ENCODE measurements at places on chromosomes 1 and 21.

DNA sequence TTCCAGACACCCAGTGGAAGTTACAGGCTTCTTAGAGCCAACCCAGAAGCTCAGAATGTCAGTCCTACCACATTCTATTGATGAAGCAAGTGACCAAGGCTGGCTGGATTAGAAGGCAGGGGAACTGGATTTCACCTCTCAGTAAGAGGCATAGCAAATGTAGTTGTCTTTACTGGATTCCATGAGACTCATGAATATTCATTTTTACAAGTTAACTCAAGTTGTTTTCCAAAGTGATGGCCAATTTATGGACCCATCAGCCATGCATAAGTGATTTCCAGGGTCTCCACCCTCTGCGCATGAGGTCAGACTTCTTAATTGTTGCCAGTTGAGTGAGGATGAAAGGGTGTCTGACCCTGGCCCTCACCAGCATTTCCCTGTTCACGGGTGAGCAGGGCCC lies 426.8 kb upstream of the VAMP3 start:
- no peak for DNase-seq

- no peak for DNase-seq
Observed at GRCh38 chr1:220093361-220094015, 444 bp upstream of the IARS2 start.

- DNase-seq: no peak
Observed at GRCh38 chr1:20063861-20064292, 6.1 kb upstream of the PLA2G5 start.

DNA sequence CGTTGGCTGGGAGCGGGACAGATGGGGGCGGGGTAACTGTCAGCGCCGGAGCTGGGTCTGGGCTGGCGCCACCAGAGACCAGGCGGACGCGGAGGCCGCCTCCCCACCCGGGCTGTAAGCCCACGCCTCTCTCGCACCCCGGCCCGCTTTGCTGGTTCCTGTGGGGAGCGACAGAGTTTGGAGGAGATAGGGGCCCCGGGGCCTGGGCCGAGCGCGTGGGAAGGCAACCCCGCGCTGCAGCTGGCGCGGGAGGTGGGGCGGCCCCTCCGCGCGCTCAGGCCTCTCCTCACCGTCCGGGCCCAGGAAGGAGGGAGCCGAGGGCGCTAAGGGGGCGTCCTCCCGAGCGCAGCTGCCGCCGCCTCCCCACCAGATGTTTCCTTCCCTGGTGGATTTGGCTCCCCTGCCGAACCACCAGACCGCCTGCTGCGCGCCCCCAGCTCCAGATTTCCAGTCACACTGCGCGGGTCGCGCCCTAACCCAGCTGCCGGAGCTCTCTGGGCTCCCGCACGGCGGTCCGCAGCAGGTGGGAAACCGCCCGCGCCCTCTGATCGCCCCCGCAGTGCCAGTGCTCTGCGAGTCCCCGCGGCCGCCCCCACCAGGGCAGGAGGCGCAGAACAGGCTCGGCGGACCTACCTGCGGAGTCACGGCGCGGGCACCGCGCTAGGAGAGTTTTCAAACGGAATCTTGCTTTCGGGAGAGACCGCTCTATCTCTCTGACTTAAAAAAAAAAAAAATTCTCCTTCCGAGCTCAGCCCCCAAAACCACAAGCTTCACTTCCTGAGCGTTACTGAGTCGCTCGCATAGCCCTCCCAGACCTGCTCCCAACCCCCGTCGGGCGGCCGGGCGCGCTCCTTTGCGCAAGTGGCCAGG lies 1.1 kb downstream of the GFI1 start:
- DNase-seq: no peak

DNA sequence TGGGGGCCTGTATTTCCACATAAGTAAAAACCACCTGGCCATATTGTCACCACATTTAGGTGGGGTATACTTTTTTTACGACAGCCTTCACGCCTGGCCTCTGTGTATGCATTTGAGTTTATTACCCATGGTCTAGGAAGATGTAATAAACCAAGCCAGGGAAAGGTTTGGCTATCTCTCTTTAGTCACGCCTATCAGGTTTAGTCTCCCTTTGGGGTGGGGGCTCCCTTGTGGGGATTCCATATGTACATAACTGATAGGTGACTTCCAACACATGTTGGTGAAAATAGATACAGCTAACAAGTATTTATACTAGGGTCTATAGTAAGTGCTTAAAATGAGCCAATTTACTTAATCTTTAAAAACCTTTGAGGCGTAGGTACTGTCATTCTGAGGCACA lies 4.2 kb downstream of the YBX1 start:
- DNase-seq: no peak

GRCh38 chr1:85058786-85059185 lies 10.5 kb upstream of the MCOLN3 start:
- no peak for DNase-seq

GRCh38 chr1:178464141-178464540 lies 32.6 kb downstream of the CLEC20A start:
- no peak for DNase-seq

GRCh38 chr21:30437010-30437565 lies 3.0 kb upstream of the KRTAP15-1 start:
- DNase-seq: no peak

DNA sequence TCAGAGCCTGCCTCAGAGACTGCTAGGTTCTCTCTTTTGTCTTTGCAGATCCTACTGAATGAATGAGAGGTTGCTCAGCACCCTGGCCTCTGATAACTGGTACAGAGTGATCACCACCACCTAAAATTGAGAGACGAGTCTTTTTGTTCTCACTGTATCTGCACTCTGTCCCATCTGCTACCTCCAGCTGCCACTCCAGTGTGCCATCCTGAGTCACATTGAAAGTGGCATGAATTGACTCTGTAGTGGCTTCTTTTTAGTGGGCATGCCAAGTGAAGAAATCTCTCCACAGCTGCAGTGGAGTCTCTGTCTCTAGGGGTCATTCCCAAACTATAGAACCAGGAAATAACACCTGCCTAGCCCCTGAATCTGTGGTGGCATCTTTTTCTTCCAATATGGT lies 14.7 kb downstream of the CAMK1G start:
- DNase-seq: no peak

DNA sequence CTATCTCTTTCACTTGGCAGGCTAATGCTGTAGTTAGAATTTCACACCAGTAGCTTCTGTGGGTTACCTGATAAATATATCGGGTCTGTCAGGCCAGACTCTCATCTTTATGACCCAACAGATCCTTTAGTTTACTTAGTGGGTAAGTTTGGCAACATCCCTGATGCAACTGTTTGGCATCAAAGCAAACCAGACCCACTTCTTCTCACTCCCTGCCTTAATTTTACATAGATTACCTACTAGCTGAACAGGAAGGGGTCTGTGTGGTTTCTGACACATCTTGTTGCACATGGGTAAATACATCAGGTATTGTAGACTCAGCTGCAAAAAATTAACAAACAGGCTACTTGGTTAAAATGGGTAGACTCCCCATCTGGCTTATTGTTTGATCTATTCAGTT lies 3.2 kb upstream of the GUK1 start:
- DNase-seq: no peak

DNA sequence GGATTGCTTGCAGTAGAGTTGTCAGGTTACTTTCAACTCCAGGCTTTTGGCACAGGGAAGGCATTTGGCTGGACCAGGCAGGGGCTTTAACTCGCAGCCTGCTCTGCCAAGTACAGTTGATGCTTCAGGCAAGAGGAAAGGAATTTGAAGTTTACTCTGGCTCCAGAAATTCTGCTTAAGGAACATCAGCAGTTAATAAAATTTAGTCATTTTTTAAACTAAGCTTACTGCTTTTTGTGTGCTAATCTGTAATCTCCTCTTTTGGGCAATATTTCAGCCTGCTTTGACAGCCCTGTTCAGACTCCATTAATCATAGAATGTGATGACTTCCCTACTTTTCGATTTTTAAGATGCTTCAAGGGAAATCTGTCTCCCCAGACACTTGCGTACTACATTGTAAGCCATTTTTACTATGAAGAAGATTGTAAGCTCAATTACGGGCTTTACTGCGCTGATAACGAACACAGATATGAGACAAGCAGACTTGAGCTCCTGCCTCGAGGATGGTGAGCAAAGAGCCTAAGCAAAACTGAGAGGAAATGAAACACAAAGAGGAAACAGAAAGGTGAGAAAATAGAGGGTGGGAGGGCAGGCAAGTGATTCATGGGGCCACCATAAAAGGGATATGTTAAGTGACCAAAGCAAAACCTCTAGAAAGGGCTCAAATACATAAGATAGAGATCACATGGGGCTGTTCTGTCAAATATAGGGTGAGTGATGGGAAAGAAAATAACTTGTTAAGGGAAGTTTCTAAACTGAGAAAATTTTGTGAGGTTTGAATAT lies 76.6 kb upstream of the VAV3 start:
- DNase-seq: no peak

DNA sequence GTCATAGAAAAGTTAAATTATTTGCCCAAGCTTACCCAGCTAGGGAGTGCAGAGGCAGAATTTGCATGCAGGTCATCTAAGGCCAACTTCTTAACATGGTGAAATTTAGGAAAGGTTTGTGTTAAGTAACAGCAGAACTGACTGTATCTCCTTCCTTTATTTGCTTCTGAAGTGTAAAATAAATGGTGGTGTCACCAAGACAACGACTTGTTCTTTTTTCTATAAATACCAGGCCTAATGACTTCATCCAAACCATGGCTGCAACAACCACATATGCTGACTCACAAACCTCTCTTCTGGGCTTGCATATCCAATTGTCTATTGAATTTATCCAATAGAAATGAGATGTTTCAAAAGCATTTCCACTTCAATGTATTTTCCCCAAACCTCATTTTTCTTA lies 19.1 kb downstream of the COL24A1 start:
- DNase-seq: no peak

- no peak for DNase-seq
Observed at GRCh38 chr1:18536915-18537314, 56.2 kb downstream of the KLHDC7A start.

DNA sequence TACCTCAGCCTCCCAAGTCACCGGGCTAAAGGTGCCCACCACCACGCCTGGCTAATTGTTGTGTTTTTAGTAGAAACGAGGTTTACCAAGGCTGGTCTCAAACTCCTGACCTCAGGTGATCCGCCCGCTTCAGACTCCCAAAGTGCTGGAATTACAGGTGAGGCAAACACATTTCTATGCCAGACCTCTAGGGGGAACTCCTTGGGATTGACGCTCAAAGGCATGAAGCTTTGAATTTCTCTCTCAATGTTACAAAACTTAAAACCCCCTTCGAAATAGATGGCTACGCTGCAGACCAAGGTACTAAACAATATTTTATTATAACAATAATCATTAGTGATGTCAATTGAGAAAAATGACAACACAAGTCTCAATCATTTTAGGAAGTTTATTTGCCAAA lies 330.0 kb downstream of the SETD4 start:
- no peak for DNase-seq

DNA sequence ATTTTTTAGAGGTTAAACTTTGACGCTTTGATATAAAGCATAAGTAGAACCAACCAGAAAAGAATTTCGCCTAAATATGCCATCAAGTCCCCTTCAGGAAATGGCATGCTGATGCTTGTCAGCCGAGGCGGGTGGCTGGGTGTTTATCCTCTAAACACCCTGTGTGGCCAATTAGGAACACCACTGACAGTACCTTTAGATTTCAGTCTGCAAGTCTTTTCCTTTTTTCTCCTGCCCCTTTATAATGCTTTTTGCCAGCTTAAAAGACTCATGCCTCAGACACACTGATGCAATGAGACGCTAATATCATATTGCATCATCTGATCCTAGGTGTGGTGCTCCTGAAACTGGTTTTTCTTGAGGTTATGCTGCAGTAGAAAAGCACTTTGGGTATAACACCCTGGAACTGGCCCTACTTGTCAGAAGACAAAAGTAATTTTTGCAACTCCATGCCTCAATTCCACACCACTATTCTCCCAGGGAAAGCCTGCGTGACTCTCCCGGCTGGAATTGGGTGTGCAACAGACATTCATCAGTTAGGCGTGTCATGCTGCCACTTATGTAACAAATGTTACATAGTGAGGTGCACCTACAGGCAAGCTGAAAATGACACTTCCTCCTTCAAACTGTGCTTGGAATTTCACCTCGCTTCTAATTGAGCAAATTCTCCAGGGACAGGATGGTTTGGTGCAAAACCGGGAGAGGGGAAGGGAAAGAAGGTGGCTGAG lies 2.0 kb upstream of the RCC2 start:
- DNase-seq: no peak

GRCh38 chr1:155794605-155795245 lies 62.3 kb downstream of the GON4L start:
- no peak for DNase-seq

- DNase-seq: no peak
Observed at GRCh38 chr1:33895396-33895795, 31.5 kb downstream of the HMGB4 start.

DNA sequence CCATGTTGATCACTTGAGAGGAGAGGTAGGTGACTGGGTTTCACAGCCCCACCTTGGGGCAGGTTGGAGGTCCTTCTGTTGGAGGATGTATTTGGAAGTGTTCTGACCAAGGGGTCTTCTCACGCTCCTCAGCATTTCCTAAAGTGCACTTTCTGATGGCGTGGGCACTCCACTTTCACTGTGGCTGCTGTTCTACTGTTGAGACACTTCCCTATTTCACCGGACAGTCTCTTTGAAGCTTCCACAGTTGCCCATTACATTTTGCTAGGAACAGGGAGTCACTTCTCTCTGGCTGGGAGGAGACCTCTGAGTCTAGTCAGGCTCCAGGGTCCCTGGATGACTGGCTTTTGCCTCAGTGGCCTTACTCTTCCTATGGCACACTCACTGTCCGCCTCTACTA lies 180.0 kb upstream of the LMO4 start:
- DNase-seq: no peak

DNA sequence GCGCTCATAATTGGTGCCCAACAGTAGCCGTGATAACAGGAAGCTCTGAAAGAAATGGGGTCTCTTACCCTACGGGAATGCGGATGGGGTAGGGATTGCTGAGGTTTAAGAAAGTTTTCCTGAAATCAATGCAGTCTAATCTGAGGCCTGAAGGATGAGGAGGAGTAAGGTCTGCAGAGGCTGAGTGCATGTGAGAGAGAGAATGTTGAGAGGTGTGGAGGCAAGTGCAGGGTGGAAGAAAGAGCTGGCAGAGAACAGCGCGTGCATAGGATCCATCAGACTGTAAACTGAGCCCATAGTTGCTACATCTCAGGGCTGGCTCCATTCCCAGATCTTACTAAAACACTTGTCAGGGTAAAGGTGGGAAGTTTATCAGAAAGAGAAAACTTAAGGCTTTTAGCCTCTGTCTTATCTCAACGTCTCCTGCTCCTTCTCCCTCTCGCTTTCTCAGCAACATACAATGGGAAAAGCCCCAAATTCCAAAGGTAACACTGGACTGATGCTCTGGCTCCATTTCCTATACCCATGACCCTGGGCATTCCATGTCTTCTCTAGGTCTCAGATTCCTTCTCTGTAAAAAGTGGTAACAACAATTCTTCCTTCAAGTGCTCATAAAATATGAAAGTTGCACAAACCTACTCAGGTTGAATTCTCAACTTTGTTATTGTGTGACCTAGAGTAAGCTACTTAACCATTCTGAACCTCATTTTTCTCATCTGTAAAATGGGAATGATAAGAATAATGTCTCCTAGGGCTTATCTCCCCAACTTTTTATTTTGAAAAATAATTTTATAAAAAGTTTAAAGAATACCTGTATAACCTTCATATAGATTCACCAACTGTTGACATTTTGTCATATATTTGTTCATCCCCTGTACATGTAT lies 75.2 kb downstream of the SH3GLB1 start:
- no peak for DNase-seq

Data from occipital lobe (tissue), 3 donors.